Endothelial cell (in vitro differentiated cells): ENCODE measurements at places on chromosomes 12 and 14. TPM values are rescaled to one million over a fixed set of nuclear protein-coding genes. Genes with fewer than 3 reads are reported as not detected.
A peak's percentile ranks its signal among the peaks of the same experiment; 100 is the strongest.

GRCh38 chr14:93207468-93208308, 632 bp downstream of the UBR7 start:
- DNase-seq = peak; percentile 66
- H3K36me3 ChIP-seq = peaks cover 3% of the 10 kb centered on the region
- H3K4me3 ChIP-seq = peak overlapping the region; percentile 91
- peak overlapping the region; percentile 91 for H3K27ac ChIP-seq
- H3K27me3 ChIP-seq = peaks cover 2% of the 10 kb centered on the region
- H3K4me1 ChIP-seq = peaks cover 21% of the 10 kb centered on the region

- DNase-seq = no peak
- H3K4me3 ChIP-seq = no peak overlapping the region
- no peaks in the 10 kb centered on the region for H3K4me1 ChIP-seq
- no peaks in the 10 kb centered on the region for H3K36me3 ChIP-seq
- no peak overlapping the region for H3K27ac ChIP-seq
- peaks cover 3% of the 10 kb centered on the region for H3K27me3 ChIP-seq
Measured at GRCh38 chr12:97375310-97375709, 87.3 kb upstream of the RMST start.

- H3K36me3 ChIP-seq = no peaks in the 10 kb centered on the region
- no peaks in the 10 kb centered on the region for H3K4me1 ChIP-seq
- no peak overlapping the region for H3K27ac ChIP-seq
- no peak overlapping the region for H3K4me3 ChIP-seq
- DNase-seq = no peak
- peaks cover 11% of the 10 kb centered on the region for H3K27me3 ChIP-seq
Measured at GRCh38 chr12:52679875-52680274, 332 bp downstream of the KRT1 start.

DNA sequence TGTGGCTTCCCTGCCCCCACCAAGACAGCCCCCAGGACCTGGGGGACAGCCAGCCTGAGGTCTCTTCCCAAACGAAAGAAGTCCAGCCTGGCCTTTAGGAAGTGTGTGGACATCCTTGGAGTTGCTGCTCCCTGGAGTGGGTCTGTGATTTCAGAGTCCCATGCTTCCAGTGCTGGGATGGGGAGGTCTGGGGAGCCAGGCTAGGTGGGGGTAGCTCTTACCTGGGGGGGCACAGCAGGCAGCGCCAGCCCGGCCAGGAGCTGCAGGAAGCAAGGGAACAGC, 509 bp downstream of the PGF start:
- peaks cover 15% of the 10 kb centered on the region for H3K27me3 ChIP-seq
- H3K36me3 ChIP-seq = peaks cover 8% of the 10 kb centered on the region
- H3K27ac ChIP-seq = no peak overlapping the region
- H3K4me3 ChIP-seq = no peak overlapping the region
- DNase-seq = no peak

GRCh38 chr12:32611986-32612385, 67.1 kb upstream of the DNM1L start:
- no peak overlapping the region for H3K4me3 ChIP-seq
- H3K27me3 ChIP-seq = peaks cover 1% of the 10 kb centered on the region
- peaks cover 11% of the 10 kb centered on the region for H3K36me3 ChIP-seq
- no peak overlapping the region for H3K27ac ChIP-seq
- DNase-seq = no peak
- peaks cover 10% of the 10 kb centered on the region for H3K4me1 ChIP-seq

- DNase-seq = no peak
- no peak overlapping the region for H3K27ac ChIP-seq
- no peak overlapping the region for H3K4me3 ChIP-seq
- H3K4me1 ChIP-seq = peaks cover 2% of the 10 kb centered on the region
- no peaks in the 10 kb centered on the region for H3K36me3 ChIP-seq
Measured at GRCh38 chr12:98587084-98587483, 6.4 kb upstream of the SLC25A3 start.

DNA sequence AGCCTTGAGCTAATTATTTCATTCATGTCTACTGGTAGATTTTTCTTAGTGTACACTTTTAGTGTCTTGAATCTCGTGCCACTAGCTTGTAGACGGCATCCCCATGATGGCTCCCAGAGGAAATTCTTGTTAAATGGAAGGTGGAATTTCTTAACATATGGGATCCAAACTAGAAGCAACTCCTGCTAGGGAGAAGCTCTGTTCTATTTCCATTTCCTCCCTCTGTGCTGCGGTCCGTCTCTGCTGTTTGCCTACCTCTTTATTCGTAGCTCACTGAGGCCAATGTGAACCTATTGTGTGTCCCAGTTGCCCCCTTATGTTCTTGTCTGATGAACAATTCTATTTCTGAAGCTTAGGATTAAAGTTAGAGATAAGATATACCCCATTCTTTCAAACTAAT, 588 bp downstream of the PIK3C2G start:
- no peak overlapping the region for H3K27ac ChIP-seq
- DNase-seq = no peak
- no peaks in the 10 kb centered on the region for H3K27me3 ChIP-seq
- no peak overlapping the region for H3K4me3 ChIP-seq

GRCh38 chr12:105476616-105477015, 146.1 kb downstream of the C12orf75 start:
- no peaks in the 10 kb centered on the region for H3K27me3 ChIP-seq
- no peaks in the 10 kb centered on the region for H3K36me3 ChIP-seq
- no peak overlapping the region for H3K27ac ChIP-seq
- no peak overlapping the region for H3K4me3 ChIP-seq
- H3K4me1 ChIP-seq = peaks cover 5% of the 10 kb centered on the region

The CISTR gene
- total RNA-seq = 1.4 TPM

The OAS2 gene
- total RNA-seq = 0.41 TPM

The TTC9 gene
- 16.9 TPM for total RNA-seq

The OVCH1 gene
- not detected for total RNA-seq
